Fibroblast of lung (primary cell): ENCODE measurements at places on chromosomes 3 and 15. TPM values are rescaled to one million over a fixed set of nuclear protein-coding genes. Genes with fewer than 3 reads are reported as not detected.

- no peak for DNase-seq
Observed at GRCh38 chr15:38164061-38164460, 88.6 kb upstream of the SPRED1 start.

The TAGLN3 gene
- 0.33 and 0.51 TPM in 2 replicates for total RNA-seq

DNA sequence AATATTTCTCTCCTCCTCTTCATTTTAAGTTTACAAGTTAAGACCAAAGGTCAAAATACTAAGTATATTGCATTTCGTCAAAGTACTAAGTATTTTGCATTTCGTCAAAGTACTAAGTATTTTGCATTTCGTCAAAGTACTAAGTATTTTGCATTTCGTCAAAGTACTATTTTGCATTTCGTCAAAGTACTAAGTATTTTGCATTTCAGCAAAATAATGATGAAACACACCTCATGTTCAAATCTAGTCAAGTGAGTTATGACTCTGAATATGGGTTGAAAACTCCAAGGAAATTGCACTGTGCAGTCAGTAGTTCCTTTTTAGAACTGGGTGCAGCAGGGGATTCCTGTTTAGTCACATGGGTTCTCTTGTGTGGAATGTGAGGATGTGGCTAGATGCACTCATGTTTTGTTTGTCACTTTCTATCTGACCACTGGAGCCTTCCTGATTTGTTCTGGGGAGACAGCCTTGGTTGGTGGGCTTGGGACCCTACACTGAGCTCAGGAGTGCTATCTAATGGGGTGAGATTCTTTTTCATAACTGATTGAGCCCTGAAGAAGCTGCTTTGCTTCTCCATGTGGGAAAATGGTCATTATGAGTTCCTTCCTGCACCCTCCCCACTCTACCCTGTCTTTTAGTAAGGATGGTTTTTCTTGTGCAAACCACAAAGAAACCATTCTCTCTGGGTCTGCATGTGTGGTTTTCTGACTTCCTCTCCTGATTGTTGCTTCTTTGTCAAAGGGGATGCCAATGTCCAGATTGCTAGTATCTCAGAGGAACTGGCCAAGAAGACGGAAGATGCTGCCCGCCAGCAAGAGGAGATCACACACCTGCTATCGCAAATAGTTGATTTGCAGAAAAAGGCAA is 73.4 kb downstream of the CCK start:
- peak; percentile 45 for DNase-seq

DNA sequence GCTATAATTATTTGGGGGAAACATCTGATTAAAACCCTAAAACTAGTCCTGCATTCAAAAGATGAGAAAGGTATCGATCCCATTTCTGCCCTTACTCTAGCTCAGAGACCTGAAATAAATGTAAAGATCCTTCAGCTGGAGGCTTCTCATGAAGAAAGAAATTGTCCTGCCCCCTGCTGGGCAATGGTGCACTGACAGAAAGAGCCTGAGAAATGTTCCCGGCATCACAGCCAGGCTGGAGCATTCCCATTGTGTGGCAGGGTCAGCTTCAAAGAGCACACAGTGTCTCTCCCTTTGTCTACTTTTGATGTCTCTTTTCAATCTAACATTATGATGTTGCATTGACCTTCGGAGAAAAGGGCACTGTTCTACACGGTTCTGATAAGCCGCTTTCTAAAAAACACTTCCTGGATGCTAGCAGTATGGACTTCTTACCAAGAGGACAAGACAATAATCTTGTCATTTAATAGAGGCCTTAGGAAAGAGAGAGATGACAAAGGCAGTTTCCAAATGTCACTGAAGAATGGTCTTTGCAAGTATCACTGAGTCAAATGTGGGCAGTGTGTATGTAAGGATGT is 287.5 kb downstream of the MAGI1 start:
- DNase-seq, result peak; percentile 13

- no peak for DNase-seq
Observed at GRCh38 chr3:123112232-123112631, 45.4 kb downstream of the PDIA5 start.

- no peak for DNase-seq
Observed at GRCh38 chr3:190118438-190118837, 2.3 kb downstream of the P3H2 start.

- no peak for DNase-seq
Observed at GRCh38 chr3:128806588-128806987, 72.8 kb upstream of the ACAD9 start.

GRCh38 chr3:128910006-128910405 is 30.6 kb downstream of the ACAD9 start:
- no peak for DNase-seq

The TMEM39A gene
- 56.8 and 59.0 TPM in 2 replicates for total RNA-seq

The KCTD6 gene
- 9.5 and 10.2 TPM in 2 replicates for total RNA-seq

DNA sequence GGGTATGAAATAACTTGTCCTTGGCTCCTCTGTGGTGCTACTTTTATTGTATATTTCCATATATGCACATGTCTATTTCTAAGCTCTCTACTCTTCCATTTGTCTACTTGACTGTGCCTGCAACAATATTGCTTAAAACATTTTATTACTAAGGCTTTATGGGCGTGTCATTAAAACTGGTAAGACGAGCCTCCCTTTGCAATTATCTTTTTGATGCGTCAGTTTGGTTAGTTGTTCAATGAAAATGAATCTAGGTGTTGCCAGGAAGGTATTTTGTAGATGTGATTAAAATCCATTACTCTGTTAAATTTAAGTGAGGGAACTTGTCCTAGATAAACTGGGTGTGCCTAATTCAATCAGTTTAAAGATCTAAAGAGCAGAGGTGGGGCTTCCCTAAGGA is 12.9 kb upstream of the TRA2B start:
- no peak for DNase-seq

GRCh38 chr15:66234798-66235197 is 18.8 kb downstream of the MEGF11 start:
- no peak for DNase-seq

DNA sequence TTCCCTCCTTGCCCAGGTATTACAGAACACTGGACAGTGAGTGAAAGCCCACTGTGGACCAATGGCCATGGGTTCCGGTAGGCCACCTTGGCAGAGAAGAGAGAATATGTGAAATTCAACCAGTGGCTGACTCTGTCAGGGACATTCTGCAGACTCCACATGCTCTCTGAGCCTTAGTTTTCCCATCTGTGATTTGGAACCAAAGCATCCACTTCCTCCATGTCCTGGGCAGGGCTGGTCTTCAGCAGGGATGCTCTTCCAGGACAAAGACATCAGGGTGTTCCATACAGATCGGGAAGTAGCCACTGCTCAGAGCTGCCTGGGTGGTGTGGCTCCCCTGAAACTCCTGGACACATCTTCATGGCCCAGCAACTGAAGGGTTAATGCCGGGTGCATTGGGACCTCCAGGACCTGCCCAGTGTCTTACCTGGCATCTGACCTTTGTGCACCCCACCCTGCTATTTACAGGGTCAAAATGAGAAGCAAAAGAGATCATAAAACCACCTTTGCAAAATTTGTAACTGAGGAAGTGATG is 28.3 kb upstream of the TRPM1 start:
- DNase-seq, result no peak

The AMOTL2 gene
- 58.6 and 74.6 TPM in 2 replicates for total RNA-seq

DNA sequence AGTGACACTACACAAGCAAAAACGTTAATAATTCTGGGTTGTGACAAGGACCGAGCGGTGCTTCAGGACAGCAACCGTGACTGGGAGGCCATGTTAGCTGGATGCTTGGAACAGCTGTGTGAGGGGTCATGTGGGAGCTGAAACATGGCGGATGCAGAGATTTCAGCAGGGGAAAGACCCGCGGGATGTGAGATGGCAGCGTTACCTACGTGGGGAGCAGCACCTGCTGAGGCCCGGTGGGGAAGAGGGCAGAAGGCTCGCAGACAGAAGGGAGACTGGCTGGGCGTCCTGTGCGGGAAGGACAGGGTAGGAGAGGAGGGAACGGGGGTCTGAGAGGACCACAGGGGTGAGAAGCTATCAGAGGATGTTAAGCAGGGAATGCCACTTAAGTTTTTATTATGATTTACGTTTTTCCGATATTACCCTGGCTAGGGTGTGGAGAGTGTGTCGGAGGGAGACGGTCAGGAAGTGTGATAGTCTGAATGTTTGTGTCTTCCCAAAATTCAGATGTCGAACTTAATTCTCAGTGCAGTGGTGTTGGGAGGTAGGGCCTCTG is 228.8 kb upstream of the LYSMD4 start:
- DNase-seq, result no peak

DNA sequence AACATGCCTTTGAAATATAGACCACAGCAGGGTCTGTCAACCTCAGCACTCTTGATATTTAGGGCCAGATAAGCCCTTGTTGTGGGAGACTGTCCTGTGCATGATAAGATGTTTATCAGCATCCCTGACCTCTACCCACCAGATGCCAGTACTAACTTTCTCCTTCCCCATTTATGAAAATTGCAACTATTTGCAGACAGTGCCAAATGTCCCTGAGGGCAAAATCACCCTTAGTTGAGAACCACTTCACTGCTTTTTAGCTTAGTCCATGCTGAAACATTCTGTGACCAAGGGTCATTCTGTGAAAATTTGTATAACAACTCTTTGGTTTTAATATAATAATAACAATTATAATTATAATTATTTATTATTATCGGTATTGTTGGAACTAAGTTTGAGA is 1032.4 kb downstream of the MCTP2 start:
- DNase-seq, result no peak

The CHRNA3 gene
- not detected in 2 replicates for total RNA-seq

The CACNA1D gene
- 0.17 and 0.77 TPM in 2 replicates for total RNA-seq

The GRM7 gene
- total RNA-seq, result 0.26 TPM in 1 of 2 replicates, not detected in the other

GRCh38 chr3:25485673-25486072 is 57.6 kb downstream of the RARB start:
- DNase-seq, result no peak

The KIF7 gene
- 11.4 and 11.6 TPM in 2 replicates for total RNA-seq

The CCDC39 gene
- under 0.01 TPM in 2 replicates for total RNA-seq

DNA sequence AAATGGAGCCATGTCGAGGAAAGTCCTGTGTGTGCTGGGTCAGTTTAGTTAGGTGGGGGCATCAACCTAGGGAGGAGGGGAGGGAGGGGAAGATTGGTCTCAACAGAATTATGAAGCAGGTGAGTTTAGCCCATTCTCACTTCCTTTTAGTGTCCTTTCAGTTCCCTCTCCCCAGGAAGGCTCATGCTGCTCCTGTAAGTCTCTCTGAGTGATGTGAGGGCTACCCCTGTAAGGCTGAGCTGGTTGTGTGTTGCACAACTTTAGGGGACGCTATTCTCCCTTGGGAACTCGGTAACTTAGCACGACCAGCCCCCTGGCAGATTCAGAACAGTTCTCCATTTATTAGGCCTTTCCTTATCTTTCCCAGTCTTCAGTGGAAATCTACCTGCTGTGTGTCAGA is 21.2 kb downstream of the IL5RA start:
- no peak for DNase-seq

GRCh38 chr3:71560665-71561064 is 22.9 kb downstream of the FOXP1 start:
- peak; percentile 33 for DNase-seq

The RETNLB gene
- total RNA-seq, result not detected in 2 replicates

DNA sequence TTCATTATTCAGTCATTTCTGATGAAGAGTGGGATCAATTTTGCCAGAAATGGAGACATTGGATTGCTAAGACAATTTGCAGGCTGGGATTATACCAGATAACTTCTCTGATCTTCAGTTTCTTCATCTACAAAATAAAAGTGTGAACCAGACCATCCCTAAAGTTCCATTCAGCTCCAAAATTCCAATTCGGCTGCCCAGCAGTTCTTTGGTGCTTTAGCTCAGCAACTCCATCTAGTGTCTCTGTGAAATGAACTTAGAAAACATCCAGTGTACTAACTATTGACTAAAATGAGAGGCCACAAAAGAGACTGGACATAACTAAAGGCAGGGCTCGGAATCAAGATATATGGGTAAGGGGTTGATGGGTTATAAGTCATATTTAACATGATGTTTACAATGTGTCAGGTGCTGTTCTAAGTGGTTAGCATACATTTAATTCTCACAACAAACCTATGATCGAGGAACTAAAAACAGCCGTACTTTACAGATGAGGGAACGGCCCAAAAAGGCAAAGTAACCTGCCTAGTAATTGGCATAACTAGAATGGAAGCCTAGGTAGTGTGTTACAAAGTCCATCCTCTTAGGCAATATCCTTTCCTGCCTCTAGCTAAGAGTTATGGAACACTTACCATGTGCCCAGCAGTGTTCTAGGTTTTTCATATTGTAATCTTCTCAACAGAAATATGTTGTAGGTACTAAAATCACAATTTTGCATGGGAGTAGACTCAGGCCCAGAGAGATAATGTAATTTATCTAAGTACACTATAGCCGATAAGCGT is 17.0 kb downstream of the THAP10 start:
- DNase-seq, result peak; percentile 76

DNA sequence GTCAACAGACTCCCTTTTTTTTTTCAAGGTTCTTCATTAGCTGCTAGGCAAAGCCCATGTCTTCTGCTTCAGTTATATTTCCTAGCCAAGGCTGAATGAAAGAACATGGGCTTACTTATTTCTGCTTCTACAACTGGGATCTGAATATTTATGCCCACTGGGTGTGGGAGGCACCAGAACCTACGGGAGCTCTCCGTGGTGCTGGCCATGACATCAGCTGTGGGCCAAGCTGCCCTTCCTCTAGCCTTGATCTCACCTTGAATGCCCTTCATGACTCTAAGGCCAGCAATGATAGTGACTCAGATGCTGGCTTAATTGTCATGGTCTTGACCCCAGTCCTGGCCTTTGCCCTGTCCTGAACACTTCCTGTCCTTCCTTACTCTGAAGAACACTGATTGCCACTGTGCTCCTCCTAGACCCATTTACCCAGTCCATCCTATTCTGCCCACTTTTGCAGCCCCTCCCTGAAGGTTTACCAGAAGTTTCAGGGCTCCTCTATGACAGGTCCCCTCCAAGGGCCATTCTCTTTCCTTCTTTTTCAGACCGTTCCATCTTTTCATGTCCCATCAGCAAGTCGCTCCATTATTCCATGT is 32.8 kb upstream of the PRR20G start:
- DNase-seq, result no peak

GRCh38 chr3:39467394-39468107 is at the start of gene MOBP:
Gene MOBP, plus strand, starts transcription at chr3:39467680. Its CDS starts 34,390 bp downstream, at chr3:39502070.
- DNase-seq, result no peak

- no peak for DNase-seq
Observed at GRCh38 chr15:92864127-92864814, 35.9 kb upstream of the CHD2 start.

DNA sequence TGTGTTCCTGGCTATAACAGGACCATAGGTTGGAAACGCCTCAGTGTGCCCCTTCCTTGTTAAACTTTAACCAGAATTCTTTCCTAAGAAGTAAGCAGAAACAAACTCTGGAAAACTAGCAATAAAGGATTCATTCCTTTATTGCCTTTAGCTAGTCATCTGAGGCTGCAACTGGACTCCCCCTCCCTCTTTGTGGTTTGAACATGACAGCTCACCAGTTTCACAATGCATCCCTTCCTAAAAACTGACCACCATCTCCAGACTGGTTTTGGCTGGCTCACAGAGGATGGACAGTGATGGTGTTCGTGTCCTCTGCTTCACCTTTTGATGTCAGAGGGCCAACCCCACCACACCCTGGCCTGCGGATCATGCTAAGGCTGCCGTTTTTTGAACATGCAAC is 27.9 kb upstream of the TGFBR2 start:
- DNase-seq, result peak; percentile 97

- no peak for DNase-seq
Observed at GRCh38 chr3:71031914-71032521, 551.5 kb downstream of the FOXP1 start.

- DNase-seq, result no peak
Observed at GRCh38 chr15:74976159-74976558, 19.2 kb upstream of the SCAMP5 start.

The LSAMP gene
- 4.8 and 9.0 TPM in 2 replicates for total RNA-seq

- DNase-seq, result no peak
Observed at GRCh38 chr3:47001731-47002170, 22.3 kb downstream of the NBEAL2 start.

GRCh38 chr15:46177219-46177618 is 542.4 kb downstream of the SQOR start:
- no peak for DNase-seq

GRCh38 chr3:15796771-15797641 is 773 bp downstream of the ANKRD28 start:
- peak; percentile 84 for DNase-seq
